H1 (cell line): ENCODE measurements at places on chromosomes 2 and 18.

GRCh38 chr2:113672326-113672932, 45.4 kb downstream of the RABL2A start:
- no peaks in the 10 kb centered on the region for H3K36me3 ChIP-seq
- peaks cover 9% of the 10 kb centered on the region; the same call in 1 of the 2 replicates for H3K4me1 ChIP-seq
- no peak overlapping the region for H3K4me3 ChIP-seq
- DNase-seq, result no peak

DNA sequence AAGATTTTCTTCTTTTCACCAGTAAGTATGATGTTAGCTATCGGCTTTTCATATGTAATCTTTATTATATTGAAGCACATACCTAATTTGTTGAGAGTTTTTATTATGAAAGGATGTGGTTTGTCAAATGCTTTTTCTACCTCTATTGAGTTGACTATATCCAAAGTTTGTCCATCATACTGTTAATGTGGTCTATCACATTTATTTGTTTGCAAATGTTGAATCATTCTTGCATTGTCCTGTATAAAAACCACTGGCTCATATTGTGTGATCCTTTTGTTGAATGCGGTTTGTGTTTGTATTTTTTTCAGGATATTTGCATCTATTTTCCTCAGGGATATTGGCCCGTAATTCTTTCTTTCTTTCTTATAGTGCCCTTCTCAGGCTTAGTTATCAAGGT, 675.5 kb downstream of the NUP35 start:
- no peak overlapping the region for H3K4me3 ChIP-seq
- no peak for DNase-seq
- no peaks in the 10 kb centered on the region for H3K27me3 ChIP-seq
- no peaks in the 10 kb centered on the region for H3K4me1 ChIP-seq
- no peaks in the 10 kb centered on the region for H3K36me3 ChIP-seq

DNA sequence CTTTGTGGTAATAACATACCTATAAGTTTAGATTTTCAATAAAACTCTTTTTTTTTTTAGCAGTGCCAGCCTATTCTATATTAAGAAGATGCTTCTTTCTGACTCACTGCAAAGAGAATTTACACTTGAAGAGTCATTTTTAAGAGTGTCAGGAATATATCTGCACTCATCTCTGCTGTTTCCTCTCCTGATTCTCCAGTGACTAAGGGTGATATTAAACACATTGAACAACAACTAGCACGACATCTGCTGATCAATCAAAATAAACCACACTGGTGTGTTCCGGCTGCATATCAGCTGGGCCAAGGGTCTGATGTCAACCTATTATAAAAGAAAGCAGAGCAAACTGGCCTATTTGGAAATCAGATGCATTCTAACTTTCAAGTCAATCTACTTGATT, 15.0 kb downstream of the RAB27B start:
- H3K27me3 ChIP-seq, result no peaks in the 10 kb centered on the region
- H3K27ac ChIP-seq, result no peak overlapping the region
- no peak overlapping the region for H3K4me3 ChIP-seq
- H3K4me1 ChIP-seq, result no peaks in the 10 kb centered on the region

DNA sequence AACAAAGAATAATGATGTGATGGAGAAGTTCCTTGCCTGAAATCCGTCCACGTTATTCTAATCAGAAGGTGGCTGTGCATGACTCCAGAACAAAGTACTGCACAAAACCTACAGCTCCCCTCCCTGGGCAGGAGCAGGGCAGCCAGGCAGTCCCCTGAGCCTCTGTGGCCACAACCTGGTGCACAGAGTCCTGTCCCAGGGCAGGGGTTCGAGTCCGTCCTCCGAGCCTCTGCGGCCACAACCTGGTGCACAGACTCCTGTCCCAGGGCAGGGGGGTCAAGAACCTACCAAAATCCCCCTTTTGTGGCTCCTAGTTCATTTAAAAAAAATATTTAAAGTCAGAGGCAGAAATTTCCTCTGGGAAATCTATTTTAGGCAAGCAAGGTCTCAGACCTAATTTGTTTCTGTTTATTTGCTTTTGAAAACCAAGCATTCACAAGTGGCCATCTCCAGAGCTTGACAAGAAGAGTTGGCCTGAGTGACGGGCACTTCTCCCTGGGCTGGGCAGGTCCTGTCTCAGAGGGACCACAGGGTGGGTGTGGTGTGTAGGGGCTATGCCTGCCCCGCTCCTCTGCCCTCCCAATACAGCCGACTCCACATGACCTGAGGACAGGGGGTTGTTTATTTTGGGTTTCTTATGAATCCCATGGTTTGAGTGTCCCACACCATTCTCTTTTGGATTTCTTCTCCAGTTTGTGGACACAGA, 255.9 kb upstream of the PXDN start:
- H3K36me3 ChIP-seq, result no peaks in the 10 kb centered on the region
- H3K27me3 ChIP-seq, result no peaks in the 10 kb centered on the region
- no peak overlapping the region for H3K27ac ChIP-seq
- 0 out of 2 replicates have a peak, but pooled peaks cover 3% of the 10 kb centered on the region for H3K4me1 ChIP-seq

DNA sequence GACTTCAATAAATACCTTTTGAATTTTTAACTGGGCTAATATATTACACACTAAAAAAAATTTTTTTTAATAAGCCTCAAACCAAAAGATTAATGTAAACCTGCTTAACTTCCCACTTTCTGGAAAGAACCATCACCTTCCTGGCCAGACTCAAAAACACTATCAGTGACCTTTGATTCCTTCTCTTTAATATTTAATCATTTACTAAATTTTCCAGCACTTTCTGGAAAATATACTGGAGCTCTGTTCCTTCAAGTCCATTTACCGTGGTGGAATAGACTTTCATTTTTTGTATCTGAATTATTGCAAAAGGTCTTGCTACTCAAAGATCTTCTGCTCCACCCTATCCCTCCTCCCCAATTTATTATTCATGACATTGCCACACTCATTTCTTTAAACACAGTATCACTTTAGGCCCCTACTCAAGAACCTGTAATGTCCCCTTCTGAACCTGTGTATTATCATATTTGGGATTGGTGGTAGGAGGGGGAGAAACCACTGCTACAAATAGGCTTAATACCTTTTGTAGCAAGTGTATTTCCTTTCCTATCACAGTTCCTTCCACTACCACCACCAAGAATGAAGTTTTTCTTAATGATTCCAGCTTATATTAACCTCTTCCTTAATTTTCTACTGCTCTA, 7.4 kb downstream of the PPP4R3B start:
- H3K27ac ChIP-seq, result no peak overlapping the region
- H3K4me3 ChIP-seq, result no peak overlapping the region
- H3K27me3 ChIP-seq, result no peaks in the 10 kb centered on the region
- no peak for DNase-seq

DNA sequence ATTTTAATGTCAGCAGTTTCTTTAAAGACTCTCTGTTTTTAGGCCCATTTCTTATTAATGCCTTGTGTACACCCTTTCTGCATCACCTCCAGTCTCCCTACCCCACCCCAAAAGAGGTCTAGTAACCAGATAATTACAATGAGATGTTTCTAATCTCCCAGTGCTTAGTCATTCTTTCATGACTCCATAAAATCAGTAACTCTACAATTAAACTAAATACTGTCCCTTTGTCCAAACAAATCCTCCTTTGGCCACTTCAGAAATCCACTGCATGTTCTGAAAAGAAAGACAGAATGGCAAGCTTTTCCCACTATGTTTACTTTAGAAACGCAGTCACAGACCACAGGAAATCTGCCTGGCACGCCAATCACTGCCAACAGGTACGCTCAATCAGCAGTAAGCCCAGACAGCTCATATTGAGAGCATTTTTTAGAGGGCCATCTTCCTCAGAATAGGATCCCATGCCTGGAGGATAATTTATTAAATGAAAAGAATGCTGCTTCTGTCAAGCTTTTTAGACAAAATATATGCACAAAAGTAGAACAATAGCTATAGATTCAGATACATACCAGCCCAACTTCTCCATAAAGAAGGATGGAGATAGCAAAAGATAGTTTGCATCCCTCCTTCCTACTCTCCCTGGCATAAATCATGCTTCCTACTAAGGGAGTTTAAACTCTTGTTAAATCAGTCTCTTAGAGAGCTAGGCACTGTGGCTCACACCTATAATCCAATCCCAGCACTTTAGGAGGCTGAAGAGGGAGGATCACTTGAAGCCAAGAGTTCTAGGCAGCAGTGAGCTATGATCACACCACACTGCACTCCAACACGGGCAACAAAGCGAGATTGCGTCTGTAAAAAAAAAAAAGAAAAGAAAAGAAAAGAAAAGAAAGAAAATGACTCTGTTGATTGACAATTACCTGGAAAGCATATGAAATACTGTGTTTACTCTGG, 14.6 kb downstream of the CLASP1 start:
- H3K4me3 ChIP-seq, result no peak overlapping the region
- no peak overlapping the region for H3K27ac ChIP-seq
- no peak for DNase-seq

DNA sequence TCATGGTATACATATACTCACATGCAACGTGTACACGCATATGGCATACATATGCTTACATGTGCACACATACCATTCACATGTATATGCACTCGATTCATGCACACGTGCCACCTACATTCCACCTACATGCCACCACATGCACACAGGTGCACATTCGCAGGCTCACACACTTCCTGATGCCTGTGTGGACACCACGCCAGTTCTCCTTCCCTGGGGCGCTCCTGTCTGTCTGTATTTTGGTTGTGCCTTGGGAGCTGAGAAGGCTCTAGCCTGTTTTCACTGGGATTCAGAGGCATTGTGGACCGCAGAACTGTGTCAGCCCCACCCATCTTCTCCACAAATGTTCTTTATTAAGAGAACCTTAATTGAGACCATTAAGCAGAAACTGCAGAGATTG, 96.6 kb upstream of the CTDP1 start:
- no peak for DNase-seq
- H3K36me3 ChIP-seq, result no peaks in the 10 kb centered on the region
- 0 out of 2 replicates have a peak, but pooled peaks cover under 1% of the 10 kb centered on the region for H3K4me1 ChIP-seq
- no peak overlapping the region for H3K4me3 ChIP-seq

DNA sequence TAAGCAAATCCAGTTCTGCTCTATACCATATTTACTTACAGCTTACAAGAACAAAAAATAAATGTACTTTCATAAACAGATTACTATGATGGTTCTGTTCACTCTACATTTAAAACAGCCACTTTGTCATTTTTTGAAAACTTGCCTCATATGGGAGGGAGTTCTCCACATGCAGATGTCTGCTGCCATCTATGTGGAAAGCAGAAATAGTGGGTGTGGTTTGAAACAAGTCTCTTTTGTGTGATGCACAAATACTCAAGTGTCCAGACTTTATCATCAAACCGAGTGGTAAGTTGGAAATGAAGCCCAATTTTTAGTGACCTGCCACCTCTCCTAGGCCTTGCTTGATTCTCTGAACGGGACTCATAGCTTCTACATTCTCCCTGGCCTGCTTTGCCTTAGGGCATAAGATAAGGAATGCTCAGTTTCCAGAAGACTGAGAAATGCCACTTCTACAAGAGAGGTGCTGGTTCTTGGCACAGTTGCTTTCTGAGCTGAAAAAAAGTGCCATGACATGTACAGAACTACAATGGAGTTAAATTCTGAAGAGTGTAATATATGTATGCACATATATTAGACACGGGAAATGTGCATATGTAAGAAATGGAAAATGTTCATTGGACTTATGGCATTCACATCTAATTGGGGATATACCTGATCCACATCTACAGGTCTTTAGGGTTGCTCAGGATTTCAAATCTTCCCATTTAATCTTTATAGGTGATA, 221.0 kb downstream of the SLC8A1 start:
- H3K4me1 ChIP-seq, result no peaks in the 10 kb centered on the region
- DNase-seq, result no peak
- no peaks in the 10 kb centered on the region for H3K36me3 ChIP-seq
- H3K27ac ChIP-seq, result no peak overlapping the region

GRCh38 chr18:6885006-6885481, 155.5 kb downstream of the ARHGAP28 start:
- peaks cover 11% of the 10 kb centered on the region for H3K4me1 ChIP-seq
- no peaks in the 10 kb centered on the region for H3K36me3 ChIP-seq
- no peak overlapping the region for H3K27ac ChIP-seq
- H3K4me3 ChIP-seq, result no peak overlapping the region

- H3K27ac ChIP-seq, result no peak overlapping the region
- no peak for DNase-seq
- no peak overlapping the region for H3K4me3 ChIP-seq
- H3K27me3 ChIP-seq, result no peaks in the 10 kb centered on the region
Measured at GRCh38 chr2:47026748-47027534, 111.3 kb upstream of the MCFD2 start.

DNA sequence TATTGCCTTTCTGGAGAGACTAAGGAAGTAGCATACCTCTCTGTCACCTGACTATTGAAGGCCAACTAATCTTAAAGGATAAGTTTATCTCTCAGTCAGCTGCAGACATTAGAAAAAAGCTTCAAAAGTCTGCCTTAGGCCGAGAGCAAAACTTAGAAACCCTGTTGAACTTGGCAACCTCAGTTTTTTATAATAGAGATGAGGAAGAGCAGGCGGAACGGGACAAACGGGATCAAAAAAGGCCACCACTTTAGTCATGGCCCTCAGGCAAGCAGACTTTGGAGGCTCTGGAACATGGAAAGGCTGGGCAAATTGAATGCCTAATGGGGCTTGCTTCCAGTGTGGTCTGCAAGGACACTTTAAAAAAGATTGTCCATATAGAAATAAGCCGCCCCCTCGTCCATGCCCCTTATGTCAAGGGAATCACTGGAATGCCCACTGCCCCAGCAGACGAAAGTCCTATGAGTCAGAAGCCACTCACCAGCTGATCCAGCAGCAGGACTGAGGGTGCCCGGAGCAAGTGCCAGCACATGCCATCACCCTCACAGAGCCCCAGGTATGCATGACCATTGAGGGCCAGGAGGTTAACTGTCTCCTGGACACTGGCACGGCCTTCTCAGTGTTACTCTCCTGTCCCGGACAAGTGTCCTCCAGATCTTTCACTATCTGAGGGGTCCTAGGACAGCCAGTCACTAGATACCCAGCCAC, 61.5 kb upstream of the FAM98A start:
- DNase-seq, result no peak
- H3K4me3 ChIP-seq, result no peak overlapping the region
- H3K36me3 ChIP-seq, result peaks cover 13% of the 10 kb centered on the region
- H3K27ac ChIP-seq, result no peak overlapping the region

DNA sequence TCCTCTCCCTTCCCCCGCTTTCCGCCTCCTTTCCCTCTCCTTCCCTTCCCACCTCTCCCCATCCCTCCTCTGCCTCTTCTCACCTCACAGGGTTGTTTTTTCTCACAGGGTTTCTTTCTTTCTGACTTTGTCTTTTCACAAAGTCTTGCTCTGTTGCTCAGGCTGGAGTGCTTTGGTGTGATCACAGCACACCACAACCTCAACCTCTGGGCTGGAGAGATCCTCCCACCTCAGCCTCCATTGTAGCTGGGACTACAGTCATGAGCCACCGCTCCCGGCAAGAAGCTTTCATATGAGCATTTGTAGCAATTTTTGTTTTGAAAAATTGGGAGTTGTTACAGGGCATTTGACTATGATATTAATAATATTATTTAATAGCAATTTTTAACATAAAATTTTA, 32.9 kb downstream of the ACSL3 start:
- no peak overlapping the region for H3K27ac ChIP-seq
- H3K4me3 ChIP-seq, result no peak overlapping the region
- no peaks in the 10 kb centered on the region for H3K27me3 ChIP-seq
- H3K36me3 ChIP-seq, result no peaks in the 10 kb centered on the region

- H3K27ac ChIP-seq, result no peak overlapping the region
- H3K36me3 ChIP-seq, result no peaks in the 10 kb centered on the region
- no peak for DNase-seq
- no peaks in the 10 kb centered on the region for H3K4me1 ChIP-seq
- H3K27me3 ChIP-seq, result no peaks in the 10 kb centered on the region
Measured at GRCh38 chr2:182330451-182331305, 96.2 kb downstream of the PDE1A start.

GRCh38 chr2:188628989-188629752, 337.5 kb downstream of the GULP1 start:
- H3K27me3 ChIP-seq, result no peaks in the 10 kb centered on the region
- no peaks in the 10 kb centered on the region for H3K36me3 ChIP-seq
- no peak overlapping the region for H3K4me3 ChIP-seq
